ENCODE measurements at places on chromosomes 7 and 10. TPM values are rescaled to one million over a fixed set of nuclear protein-coding genes. Genes with fewer than 3 reads are reported as not detected.

The MRLN gene
- not detected for polyA plus RNA-seq

The WNT8B gene
- 0.13 TPM for polyA plus RNA-seq

The ZNF33A gene
- polyA plus RNA-seq: 13.1 TPM

DNA sequence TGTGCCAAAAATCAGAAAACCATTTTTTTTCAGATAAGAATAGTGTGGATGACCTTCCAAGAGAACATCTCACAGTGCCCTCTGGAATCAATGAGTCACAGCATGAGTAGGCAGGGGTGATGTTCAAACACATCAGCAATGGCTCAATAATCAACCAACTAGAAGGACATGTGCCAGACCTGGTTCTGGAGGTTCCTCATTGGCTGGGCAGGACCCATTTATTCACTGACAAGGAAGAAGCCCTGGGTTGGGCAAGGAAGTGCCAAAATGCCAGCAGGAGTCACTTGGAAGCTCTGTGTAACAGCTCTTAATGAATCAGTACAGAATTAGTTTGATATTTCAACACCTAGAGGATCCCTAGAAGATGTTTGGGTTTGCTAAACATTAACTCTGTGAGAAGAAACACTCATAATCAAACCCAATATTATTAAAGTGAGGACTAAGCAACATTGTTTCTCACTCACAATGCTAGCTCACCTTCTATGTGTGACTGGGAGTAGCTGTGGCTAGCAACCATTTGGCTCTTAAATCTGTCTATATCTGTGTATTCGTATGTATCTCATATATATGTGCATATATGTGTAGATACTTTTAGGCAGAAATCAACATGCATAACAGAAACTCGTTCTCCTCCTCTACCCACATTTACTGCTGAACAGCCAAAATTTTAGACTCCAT is 72.3 kb upstream of the APBB1IP start:
- DNase-seq: no peak

The CALHM3 gene
- polyA plus RNA-seq: not detected

The RBM28 gene
- polyA plus RNA-seq: 20.3 TPM

- no peak for DNase-seq
These were observed 94.5 kb downstream of the INPP5A start for GRCh38 chr10:132632091-132632561.

The ASZ1 gene
- not detected for polyA plus RNA-seq

DNA sequence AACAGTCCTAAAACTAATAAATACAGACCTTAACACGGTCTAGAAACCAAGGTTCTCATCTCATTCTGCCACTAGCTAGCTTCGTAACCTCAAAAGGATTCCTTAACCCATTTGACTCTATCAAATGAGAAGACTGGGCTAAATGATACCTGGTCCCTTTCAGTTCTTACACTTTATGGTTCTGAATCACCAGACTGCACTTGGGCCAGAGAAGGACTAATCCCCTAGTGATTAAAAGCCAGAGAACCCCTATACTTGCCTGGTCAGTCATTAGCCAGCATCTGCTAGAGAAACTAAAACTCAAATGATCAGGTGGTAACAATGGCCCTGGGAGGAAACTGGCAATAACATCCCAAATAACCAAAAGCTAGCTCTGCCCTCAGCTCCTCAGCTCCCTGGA is 16.8 kb downstream of the TMEM243 start:
- no peak for DNase-seq

The TMEM213 gene
- polyA plus RNA-seq: not detected

DNA sequence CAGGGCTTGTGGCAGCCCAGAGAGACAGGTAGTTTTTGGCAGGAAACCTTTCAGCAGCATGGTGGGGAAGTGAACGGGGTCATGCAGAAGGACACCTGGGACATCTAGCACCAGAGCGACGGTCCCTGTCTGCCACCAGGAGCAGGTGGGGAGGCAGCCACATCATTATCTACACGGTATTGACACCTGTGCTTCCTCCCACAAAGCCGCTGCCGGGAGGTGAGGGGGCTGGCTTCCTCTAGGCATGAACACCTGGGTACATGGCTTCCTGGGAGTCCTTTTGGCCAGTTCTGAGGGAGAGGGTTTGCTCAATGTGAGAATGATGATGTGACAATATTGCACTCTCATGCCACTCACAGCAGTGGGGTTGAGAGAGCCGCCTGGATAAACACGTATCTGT is 275.2 kb downstream of the ACTR3B start:
- no peak for DNase-seq

- no peak for DNase-seq
These were observed 11.8 kb upstream of the GPNMB start for GRCh38 chr7:23234569-23235296.

The FXYD4 gene
- not detected for polyA plus RNA-seq

DNA sequence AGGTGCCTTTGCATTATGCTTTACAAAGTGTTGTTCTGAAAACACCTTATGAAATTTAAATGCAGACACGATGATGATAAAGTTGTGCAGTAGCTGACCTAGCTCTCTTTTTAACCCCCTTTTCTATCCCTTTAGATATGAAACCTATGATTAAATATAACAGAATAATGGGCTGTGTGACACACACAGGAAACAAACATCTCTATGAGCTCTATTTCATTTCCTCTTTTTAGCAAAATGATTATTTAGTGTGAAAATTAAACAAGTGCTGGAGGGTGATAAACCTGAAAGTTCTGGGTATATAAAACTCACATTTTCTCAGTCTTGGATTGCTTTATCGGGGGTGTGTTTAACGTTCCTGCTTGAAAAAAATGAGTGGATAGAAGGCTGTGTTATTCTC is 1310.5 kb upstream of the CELF2 start:
- no peak for DNase-seq

The NFKB2 gene
- polyA plus RNA-seq: 12.5 TPM

- DNase-seq: no peak
These were observed 474.3 kb downstream of the SEMA3D start for GRCh38 chr7:84712374-84713121.

GRCh38 chr10:106938513-106938912 is 226.0 kb downstream of the SORCS1 start:
- no peak for DNase-seq

DNA sequence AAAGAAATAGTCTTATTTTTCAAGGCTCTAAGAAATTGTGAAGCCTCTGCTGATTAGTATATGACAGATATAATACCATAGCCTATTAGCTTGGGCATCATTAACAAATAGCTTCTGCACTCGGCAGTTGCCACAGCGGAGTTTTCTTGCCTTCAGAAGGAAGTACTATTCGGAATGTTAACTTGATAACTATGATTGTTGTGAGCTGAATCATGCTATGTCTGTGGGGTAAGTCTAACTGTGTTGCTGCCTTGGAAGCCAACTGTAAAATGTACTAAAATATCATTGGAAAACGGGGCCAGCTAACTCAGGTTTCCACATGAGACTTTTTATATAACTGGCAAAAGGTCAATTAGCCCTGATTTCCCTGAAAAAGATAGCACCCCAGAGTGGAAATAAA is 93.2 kb downstream of the TWIST1 start:
- DNase-seq: no peak

The ZNF727 gene
- not detected for polyA plus RNA-seq

DNA sequence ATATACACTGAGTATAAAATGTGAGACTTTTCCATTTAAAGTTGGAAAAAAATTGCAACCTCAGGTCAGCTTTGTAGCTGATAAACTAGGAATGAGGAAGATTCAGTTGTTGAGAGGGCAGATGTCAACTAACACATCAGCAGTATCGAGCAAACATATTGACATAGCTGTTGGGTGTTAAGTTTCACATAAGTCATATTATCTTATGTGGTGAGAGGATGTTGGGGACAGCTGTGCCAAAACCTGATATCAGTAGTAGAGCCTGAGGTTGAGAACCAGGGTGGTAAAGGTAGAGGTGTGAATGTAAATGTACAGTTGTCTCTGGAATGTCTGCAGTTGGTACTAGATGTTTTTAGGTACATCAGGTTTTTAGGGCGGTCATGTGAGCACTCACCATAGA is 5.0 kb downstream of the ZRANB1 start:
- no peak for DNase-seq

GRCh38 chr7:105932835-105933477 is 30.1 kb upstream of the CDHR3 start:
- no peak for DNase-seq

GRCh38 chr7:2624293-2624886 is 7.4 kb upstream of the TTYH3 start:
- no peak for DNase-seq

Measured in HepG2 (cell line).